Peyer's patch (tissue), 4 donors: ENCODE measurements at places on chromosomes 5 and 9. TPM values are rescaled to one million over a fixed set of nuclear protein-coding genes. Genes with fewer than 3 reads are reported as not detected.

- DNase-seq = no peak
These were observed 367.0 kb downstream of the NTRK2 start for GRCh38 chr9:85036496-85036895.

GRCh38 chr9:4263591-4263990 lies 36.3 kb downstream of the GLIS3 start:
- DNase-seq = no peak

GRCh38 chr5:138878437-138879235 lies 3.5 kb upstream of the LRRTM2 start:
- no peak for DNase-seq

- DNase-seq = no peak
These were observed 57.1 kb downstream of the FOXI1 start for GRCh38 chr5:170162631-170163321.

DNA sequence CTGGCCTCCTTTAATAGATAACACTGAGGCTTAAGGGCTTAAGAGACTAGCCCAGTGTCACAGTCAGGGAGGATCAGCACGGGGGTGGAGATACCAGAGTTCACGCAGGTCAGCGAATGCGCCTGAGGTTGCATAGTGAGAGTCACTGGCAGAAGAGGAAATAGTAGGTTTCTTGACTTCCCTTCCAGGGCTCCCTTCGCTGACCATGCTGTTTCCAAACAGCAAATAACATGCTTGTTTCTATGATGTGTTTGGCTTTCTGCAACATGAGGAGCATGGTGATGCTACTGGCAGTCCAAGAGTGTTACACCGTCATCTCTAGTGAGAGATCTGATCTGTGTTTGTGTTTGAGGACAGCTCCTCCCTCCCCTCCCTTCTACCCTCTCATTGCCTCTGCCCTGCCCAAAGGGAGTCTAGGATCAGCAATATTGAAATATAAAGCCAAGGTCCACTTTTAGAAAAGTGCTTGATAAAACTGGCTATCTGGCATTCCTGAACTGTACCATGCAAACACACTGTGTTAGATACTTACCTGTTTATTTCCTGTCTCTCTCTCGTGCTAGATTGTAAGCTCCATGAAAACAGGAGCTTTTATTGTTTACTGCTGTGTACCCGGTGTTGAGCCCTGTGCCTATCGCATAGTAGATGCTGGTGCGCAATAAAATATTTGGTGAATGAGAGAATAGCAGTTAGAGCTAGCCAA lies 12.3 kb downstream of the TLE4 start:
- DNase-seq = peak; percentile 62

DNA sequence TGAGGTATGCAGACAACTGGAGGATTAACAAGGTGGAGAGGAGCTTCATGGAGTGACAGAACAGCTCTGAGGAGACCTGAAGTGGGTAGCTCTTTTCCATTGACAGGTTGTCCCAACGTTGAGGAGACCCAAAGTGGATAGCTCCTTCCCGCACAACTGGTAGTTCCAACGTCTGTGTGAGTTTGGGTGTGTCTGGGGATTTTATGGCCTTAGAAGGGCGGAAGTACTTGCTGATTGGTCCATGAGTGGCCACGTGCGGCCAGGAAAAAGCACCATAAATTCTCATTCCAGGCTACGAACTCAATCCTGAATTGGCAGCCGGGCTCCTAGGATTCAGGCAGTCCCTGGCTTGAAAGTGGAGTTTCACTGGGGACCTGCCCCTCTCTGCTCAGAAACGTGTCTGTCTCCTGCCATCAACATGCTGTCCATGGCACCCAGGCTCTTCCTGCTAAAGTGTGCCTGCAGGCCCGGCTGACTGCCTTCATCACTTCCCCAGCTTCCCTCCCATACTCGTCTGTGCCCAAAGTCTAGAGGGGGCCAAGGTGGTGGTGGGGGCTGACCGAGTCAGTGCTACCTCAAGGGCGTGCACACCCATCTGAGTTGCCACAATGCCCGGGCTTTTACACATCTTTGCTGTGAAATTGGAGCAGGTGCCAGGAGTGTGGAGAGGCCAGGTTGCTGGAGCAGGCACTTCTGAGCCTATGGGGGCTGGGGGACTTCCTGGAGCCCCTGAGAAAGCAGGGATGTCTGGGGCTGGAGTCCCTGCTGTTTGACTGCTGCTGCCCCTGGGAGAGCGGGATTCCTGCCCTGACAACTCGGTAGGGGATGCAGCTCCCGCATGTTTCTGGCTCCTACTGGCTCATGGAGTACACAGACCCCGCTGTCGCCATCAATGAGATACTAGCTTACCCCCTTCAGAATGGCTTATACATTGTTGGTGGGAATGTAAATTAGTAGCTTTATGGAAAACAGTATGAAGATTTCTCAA lies 2034.6 kb upstream of the ACO1 start:
- DNase-seq = no peak

DNA sequence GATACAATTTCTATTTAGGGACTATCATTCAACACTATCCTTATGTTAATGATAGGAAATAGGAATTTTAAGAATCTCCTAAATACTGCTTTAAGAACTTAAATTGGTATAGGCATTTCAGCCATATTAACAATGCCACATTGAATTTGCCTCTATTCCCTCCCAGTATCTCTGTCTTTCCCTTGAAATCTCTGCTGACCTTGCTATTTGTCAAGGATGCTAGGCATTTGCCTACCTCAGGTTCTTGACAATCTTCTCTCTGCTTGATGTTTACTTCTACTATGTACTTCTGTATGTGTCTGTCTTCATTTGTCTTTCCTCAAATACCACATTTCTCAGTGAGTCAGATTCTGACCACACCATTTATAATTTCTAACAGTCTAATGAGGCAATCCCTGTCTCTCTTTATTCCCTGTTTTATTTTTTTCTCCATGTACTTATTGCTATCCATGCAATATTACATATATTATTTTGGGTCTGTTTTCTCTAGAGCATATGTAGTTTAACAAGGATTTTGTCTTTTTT lies 1461.4 kb upstream of the CDH9 start:
- no peak for DNase-seq

DNA sequence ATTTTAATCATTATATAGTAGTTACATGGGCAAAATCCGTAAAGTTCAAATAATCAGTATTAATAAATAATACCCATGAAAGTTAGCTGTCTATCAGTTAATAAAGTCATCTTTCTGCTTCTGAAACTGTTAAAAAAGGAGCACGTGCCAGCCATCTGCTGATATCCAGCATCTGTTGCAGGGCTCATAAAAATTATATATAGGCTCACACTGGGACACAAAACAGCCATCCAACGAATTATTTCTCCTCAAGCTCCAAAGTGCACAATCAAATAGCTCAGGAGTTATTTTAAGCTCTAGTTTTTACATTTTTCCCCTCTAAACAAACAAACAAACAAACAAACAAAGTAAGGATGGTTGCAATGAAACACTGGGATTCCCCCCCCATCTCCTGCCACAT lies 48.3 kb downstream of the MRPS27 start:
- no peak for DNase-seq

- DNase-seq = no peak
These were observed 131.8 kb upstream of the GABRP start for GRCh38 chr5:170651604-170652277.

The IL3 gene
- total RNA-seq = not detected

The ABLIM3 gene
- total RNA-seq = 1.6 TPM

The MYOZ3 gene
- total RNA-seq = not detected

The PCDHGC5 gene
- total RNA-seq = 1.4 TPM
